ENCODE measurements at places on chromosomes 16 and 17. TPM values are rescaled to one million over a fixed set of nuclear protein-coding genes. Genes with fewer than 3 reads are reported as not detected.

MLKL gene
- total RNA-seq, result 8.3 TPM

FOXL1 gene
- 1.8 TPM for total RNA-seq

HIC1 gene
- 67.7 TPM for total RNA-seq

IL34 gene
- 1.9 TPM for total RNA-seq

TNFSF13 gene
- total RNA-seq, result 0.83 TPM

HIGD1B gene
- total RNA-seq, result not detected

HOXB2 gene
- 4.5 TPM for total RNA-seq

CLEC3A gene
- not detected for total RNA-seq

BEAN1 gene
- total RNA-seq, result not detected

CA5A gene
- total RNA-seq, result not detected

IL32 gene
- 12.5 TPM for total RNA-seq

Measured in smooth muscle cell of the umbilical artery (primary cell).